ENCODE measurements at places on chromosomes 13 and 19.

GRCh38 chr19:18393836-18394235, 3.6 kb downstream of the LRRC25 start:
- DNase-seq: no peak

GRCh38 chr13:42968906-42969305, 23.1 kb downstream of the EPSTI1 start:
- no peak for DNase-seq

GRCh38 chr19:4083677-4084546, 17.2 kb upstream of the ZBTB7A start:
- DNase-seq: no peak

- DNase-seq: no peak
Measured at GRCh38 chr13:65540175-65540574, 1690.0 kb downstream of the PCDH9 start.

GRCh38 chr19:53177986-53178385, 15.2 kb downstream of the ZNF665 start:
- no peak for DNase-seq

DNA sequence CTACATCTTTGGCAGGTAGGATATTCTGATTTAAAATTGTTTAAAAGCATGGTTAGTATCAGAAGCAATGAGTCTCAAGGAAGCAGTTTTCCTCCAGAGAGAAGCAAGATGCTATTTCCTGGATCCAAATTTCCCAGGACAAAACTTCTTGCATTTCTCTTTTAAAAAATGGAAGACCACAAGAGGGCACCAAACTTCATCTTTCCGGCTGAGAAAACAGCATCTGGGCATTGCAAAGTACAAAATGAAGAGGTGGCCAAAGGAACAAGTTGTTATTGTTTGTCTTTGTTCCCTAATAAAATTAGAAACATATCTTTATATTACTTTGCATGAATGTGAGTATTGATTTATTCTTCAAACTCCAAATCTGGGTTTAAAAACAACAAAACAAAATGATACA, 60.0 kb upstream of the LRCH1 start:
- DNase-seq: no peak

DNA sequence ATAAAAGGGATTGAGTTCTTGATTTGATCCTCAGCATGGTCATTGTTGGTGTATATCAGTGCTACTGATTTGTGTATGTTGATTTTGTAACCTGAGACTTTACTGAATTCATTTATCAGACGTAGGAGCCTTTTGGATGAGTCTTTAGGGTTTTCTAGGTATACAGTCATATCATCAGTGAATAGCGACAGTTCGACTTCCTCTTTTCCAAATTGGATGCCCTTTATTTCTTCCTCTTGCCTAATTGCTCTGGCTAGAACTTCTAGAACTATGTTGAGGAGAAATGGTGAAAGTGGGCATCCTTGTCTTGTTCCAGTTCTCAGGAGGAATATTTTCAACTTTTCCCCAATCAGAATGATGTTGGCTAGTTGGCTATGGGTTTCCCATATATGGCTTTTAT, 27.0 kb downstream of the POMP start:
- no peak for DNase-seq

- no peak for DNase-seq
Measured at GRCh38 chr19:30367006-30367405, 5.2 kb upstream of the ZNF536 start.

- no peak for DNase-seq
Measured at GRCh38 chr19:7863157-7863970, 10.8 kb downstream of the PRR36 start.

GRCh38 chr19:28218728-28219127, 994.2 kb downstream of the UQCRFS1 start:
- no peak for DNase-seq

DNA sequence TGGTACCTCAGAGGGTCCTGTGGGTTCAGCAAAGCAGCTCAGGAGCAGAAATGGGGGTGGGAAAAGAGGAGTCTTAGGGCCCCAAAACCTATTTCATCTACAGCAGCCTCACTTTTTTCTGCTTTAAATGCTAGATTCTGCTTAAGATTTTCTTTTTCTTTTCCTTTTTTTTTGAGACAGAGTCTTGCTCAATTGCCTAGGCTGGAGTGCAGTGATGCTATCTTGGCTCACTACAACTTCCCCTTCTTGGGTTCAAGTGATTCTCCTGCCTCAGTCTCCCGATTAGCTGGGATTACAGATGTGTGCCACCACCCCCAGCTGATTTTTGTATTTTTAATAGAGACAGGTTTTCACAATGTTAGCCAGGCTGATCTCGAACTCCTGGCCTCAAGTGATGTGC, 30.7 kb upstream of the WDFY2 start:
- no peak for DNase-seq

DNA sequence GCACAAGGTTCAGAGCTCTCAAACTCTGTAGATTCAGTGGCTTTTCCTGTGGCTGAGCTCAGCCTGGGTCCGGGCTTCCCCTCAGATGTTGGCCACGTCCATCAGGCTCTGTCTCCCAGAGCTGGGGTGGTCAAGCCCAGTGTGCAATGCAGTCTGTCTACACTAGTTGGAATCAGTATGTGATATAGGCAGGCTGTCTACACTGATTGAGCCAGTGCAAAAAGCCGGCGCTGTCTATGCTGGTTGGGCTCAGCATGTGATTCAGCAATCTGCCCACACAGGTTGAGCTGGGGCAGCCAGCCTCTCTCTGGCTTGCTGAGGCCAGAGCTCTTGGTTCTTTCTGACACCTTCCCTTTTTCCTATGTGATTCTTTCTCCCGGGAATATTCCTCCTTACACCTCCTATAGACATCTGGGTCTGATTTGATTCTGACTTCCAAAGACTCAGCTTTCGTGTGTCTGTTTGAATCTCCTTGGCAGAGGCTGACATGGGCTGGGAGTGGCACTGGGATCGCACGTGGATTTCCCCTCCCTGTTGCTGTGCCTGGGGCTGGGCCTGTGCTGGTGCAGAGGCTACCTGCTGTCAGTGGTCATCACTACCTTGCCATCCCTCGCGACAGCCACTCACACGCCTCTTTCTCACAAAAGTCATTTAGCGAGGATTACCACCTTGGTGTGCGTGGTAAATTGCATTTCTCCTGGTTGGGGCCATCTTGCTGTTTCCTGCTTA, 9.3 kb downstream of the CHST8 start:
- DNase-seq: no peak

DNA sequence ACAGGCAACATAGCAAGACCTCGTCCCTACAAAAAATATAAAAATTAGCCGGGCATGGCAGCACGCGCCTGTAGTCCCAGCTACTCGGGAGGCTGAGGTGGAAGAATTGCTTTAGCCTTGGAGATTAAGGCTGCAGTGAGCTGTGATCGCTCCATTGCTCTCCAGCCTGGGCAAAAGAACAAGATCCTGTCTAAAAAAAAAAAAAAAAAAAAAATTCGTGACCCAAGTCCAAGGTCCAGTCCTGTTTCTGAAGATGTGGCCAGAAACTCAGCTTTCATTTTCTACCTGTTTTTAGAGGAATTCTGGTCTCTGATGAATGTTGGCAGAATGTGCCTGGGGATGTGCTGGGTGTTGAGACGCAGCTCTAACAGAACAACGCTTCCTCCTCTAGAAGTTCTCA, 1.9 kb upstream of the PGPEP1 start:
- DNase-seq: no peak

DNA sequence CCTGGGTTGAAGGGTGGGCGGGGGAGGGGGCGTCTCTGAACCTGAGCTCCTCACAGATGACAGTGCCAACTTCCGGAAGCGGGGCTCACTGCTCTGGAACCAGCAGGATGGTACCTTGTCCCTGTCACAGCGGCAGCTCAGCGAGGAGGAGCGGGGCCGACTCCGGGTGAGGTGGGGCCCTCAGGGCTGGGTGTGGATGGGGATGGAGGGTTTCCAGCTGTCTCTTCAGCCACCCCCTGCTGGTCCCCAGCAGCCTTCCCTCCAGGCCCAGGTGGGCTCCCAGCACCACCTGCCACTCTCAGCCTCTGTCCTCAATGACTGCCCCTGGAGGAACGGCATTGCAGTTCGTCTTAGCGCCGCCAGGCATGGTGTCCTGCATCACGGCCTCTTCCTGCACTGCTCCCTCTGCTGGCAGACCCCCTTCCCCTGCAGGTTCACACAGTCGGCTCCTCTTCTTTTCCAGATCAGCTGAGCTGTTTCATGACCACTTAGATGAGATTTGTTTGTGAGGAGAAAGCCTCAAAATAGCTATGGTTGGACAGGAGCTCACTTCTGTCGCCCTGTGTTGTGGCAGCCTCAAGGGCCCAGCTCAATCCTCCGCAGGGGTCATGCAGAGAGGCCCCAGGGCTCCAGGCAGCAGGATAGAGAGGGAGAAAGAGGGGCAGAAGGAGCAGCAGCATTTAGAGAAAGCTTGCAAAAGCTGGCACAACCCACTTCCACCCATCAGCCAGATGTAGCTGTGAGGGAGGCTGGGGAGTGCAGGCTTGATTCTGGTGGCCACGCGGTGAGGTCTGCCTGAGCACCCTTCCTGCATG, 2.5 kb upstream of the GARIN5A start:
- no peak for DNase-seq

- DNase-seq: no peak
Measured at GRCh38 chr13:30804474-30804873, 69.1 kb downstream of the ALOX5AP start.

- no peak for DNase-seq
Measured at GRCh38 chr13:103272770-103273169, 206.6 kb upstream of the SLC10A2 start.

DNA sequence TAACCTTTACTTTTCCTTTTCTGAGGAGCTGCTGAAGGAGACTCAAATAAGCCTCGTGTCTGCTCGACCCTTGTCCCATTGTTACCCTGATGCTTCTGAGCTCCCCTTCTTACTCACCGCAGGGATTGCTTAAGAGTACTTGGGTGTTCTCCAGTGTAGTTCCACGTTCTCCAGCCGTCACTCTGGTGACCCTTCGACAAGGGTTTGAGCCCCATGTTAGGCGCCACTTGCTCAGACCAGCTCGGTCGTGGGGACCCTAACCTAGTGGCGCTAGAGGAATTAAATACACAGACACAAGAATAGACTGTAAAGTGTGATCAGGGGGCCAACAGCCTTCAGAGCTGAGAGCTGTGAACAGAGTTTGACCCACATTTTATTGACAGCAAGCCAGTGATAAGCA, 10.3 kb downstream of the ZNF480 start:
- DNase-seq: no peak

- no peak for DNase-seq
Measured at GRCh38 chr19:35901055-35901644, 810 bp upstream of the NFKBID start.

- no peak for DNase-seq
Measured at GRCh38 chr19:11194656-11195558, 2.4 kb downstream of the KANK2 start.

DNA sequence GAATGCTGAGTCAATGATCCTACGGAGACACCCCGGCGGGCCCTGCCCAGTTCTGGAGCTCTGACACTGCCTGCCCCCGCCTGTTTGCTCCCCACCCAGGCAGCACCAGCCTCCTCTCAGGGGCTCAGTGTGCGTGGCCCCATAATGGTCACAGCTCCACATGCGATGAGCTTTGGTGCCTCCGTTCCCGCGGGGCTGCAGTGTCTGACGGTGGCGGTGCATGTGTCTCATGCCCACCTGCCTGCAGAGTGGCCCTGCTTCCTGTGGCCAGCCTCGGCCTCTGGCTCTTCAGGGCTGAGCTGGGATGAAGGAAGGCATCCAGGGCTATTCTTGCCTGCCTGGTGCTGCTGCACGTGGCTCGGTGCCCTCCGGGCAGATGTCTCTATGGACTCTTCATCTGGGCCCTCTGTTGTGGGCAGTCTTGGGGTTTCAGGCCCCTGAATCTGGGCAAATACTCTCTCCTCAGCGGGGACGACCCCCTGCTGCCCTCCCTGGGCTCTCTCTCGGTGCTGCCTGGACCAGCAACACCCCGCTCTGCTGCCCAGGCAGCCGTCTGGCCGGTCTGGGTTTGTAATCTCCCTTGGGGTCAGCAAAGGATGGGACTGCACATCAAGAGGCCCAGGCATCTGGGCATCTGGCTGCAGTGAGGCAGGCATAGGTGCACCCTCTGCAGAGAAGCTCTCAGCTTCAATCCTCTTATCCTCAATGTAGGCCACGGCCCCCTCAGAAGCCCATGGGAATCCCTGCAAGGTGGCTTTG, 19.3 kb upstream of the TMEM255B start:
- DNase-seq: no peak

DNA sequence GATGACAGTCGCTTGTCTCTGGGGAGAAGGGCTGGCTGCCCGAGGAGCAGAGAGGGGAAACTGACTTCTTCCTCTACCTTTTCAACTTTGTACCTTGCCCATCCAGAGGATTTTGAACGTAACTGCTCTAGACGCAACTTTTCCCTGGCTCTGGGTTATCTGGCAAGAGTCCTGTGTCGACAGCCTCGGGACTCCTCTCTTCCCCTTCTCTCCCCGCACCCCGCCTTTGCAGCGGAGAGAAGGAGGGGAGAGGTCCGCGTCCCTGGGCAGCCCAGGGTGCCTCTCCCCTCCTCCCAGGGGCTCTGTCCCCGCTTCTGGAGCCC, 574 bp downstream of the SH3GL1 start:
- no peak for DNase-seq

DNA sequence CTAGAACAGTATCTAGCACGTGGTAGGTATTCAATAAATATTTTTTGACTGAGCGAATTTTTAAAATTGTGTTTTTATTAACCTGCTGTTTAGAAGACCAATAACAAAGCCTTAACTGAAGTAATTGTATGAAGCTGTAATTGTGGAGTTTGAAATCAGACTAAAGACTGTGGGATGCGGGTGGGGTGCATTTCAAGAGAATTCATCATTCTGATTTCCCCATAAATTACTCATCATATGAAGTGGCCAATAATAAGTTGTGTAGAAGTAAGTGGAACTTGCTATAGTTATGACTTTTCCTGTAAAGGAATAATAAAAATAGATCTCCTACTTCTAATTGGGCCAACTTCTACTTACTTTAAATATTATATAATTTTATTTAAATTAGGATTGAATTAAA, 449.3 kb downstream of the PCDH9 start:
- no peak for DNase-seq

DNA sequence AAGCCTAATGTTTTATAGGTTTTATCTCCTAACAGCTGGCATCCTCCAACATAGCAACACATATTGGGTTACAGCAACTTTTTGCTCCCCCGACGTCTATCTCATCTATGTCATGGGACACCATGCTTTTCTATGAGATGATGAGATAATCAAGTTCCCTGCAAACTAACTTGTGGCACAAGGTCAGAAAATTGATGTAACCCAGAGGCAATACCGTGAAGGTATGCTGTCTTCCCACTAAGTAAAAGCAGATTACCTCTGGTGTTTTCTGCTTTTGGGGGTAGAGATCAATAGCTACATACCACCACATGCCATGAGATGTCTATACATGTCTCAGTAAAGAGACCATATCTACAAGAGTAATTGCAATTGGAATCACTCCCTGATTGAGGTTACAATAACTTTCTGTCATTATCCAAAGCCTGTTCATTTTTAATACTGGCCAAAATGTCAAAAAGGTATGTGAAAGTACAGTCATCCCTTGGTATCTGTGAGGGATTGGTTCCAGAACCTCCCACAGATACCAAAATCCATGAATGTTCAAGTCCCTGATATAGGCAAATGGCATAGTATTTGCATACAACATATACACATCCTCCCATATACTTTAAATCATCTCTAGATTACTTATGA, 131.3 kb downstream of the CYSLTR2 start:
- DNase-seq: no peak

GRCh38 chr13:40653527-40654318, 12.7 kb downstream of the FOXO1 start:
- DNase-seq: no peak

GRCh38 chr13:104693126-104693525, 1626.9 kb upstream of the SLC10A2 start:
- no peak for DNase-seq

- no peak for DNase-seq
Measured at GRCh38 chr19:35216833-35217648, 11.5 kb downstream of the FAM187B start.

- no peak for DNase-seq
Measured at GRCh38 chr13:21541271-21541670, 62.7 kb downstream of the MICU2 start.

Measured in activated T-cell treated with anti-CD3 and anti-CD28 coated beads for 4 hours (primary cell).